ENCODE measurements at places on chromosomes 2 and 18. TPM values are rescaled to one million over a fixed set of nuclear protein-coding genes. Genes with fewer than 3 reads are reported as not detected.

CREG2 gene
- total RNA-seq: 4.3 TPM

TFCP2L1 gene
- not detected for total RNA-seq

DNA sequence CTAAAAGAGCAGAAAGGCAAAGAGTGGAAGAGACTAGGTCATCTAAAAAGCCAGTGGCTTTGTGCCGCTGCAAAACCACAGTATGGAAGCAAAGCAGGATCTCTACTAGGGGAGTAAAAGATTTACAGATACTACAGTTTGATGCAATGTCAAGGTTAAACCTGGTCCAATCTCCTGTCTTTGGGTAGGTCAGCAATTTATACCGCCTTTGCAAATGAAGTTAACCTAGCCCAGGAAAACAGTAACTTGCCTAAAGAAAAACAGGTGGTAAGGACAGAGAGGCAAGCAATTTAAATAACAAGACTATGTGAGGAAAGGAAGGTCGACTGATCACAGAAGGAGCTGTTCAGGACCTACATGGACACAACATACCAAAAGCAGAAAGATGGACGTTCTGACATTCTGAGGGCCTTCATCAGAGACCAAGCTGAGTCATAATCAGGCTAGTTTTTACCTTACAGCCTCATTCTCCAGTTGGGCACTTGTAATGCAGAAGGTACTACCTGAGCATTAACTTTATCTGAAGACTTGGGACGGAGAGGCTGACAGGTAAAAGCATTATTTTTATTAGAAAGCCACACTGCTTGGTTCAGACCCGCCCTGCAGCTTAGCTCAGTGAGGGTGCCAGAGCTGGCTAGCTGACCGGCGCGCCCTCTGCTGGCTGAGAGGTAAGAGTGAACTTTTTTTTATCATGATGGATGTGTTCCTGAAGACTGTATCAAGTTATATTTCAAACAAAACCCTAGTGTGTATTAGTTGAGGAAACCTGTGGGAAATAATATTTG is 15.9 kb downstream of the CDKL4 start:
- DNase-seq: peak; percentile 84

- DNase-seq: no peak
These were observed 34.0 kb upstream of the ERMN start for GRCh38 chr2:157359628-157360027.

DNA sequence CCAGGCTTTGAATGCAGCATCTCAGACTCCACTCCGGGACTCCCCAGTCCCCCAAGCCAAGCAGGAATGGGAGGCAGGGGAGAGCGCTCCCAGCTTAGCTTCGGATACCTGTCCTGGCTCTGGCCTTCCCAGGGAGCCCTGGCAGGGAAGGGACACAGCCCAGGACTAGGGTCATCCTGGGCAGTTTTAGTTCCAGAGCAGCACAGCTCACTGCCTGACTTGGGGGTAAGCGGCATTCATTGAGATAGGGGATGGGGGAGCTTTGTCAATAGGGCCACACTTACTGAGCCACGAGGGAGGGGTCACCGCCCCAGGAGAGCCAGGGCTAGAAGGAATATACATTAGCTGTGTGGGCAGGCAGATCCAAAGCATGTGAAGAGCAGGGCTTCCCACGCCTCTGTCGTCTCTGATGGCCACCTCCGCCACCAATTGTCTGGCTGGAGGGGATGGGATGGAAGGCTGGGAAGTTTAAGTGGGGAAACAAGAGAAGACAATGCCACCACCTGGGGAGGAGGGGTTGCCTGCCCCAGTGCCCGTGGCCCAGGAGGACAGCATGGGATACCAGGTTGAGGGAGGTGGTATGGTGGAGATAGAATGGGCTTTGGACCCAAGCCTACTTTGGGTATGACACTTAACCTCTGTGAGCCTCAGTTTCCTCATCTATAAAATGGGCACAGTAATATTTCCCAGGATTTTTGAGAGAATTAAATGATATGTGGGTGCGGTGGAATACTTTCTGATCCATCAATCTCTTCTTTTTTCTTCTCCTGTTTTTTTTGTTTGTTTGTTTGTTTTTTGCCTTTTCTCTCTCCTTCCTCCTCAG is 40.2 kb downstream of the SCTR start:
- no peak for DNase-seq

DNA sequence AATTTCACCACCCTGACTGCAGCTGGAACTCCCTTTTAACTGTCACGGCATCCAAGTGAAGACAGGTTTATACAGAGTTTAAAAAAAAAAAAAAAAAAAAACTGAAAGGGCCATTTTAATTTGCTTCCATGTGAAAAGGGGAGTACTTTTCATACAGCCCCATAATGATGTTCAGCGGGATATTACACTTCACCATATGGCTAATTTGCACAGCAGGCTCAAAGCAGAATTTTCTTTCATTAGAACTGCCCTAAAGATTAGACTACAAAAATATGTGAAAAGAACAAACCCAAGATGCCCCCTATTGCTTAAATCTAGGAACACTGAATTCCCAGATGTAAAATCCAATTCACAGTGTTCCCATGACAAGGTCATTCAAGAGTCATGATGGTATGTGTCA is 301.8 kb downstream of the EXOC6B start:
- no peak for DNase-seq
